ENCODE measurements at places on chromosomes 2 and 18.

- DNase-seq, result no peak
Observed at GRCh38 chr2:46471-47345, at the start of gene FAM110C. Gene FAM110C (minus strand): TSS chr2:46505. CDS start chr2:46385, 120 bp downstream.

- no peak for DNase-seq
Observed at GRCh38 chr2:1088940-1089339, 138.3 kb downstream of the SNTG2 start.

GRCh38 chr2:145258903-145259579 is 739.1 kb upstream of the ZEB2 start:
- no peak for DNase-seq

DNA sequence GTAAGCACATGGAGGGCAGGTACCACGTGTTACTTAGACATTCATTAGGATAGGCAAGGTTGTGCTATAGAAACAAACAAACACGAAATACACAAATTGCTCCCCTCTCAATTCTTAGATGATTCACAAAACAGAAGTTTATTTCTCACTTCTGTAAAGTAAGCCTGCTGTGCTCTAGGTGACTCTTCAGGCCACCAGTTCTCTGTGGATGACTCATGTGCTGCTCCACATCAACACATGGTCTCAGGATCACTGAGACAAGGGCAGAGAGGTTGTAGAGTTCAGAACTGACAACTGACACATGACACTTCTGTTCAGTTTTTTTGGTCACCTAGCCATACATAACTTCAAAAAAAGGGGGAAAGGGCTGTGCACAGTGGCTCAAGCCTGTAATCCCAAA is 70.6 kb downstream of the DAW1 start:
- DNase-seq, result peak; percentile 15

DNA sequence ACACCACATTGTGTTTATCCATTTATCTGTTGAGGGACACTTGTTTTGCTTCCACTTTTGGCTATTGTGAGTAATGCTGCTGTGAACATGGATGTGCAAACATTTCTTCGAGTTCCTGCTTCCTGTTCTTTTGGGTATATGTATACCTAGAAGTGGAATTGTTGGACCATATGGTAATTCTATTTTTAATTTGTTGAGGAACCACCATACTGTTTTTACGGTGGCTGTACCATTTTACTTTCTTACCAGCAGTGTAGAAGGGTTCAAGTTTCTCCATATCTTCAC is 23.1 kb downstream of the ANXA4 start:
- DNase-seq, result no peak

DNA sequence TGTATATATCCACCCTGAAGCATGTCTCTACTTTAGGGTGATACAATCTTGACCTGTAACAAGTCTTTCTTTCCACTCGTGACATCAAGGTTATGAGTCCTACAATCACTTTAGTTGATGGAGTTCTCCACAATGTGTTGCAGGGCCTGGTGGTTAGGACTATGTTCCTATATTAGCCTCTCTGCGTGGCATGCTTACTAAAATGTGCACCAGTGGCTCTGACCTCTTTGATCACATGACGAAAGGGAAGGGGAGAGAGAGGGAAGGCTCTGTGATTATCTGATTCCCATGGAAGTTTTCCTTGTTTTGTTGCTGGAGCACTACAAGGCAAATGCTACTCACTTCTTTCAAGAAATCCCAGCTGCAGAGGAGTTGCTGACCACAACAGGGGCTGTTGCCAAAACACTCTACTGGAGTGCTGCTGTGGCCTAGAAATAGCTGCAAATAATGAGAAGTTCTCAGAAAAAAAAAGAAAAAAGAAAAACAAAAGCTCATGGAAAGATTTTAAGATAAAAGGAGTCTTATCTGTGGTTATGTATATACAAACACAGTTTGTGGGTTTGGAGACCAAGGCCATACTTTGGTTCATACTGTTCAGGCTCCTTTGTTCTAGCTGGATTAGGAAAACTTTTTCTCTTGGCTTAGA is 272.8 kb upstream of the MMADHC start:
- DNase-seq, result no peak

DNA sequence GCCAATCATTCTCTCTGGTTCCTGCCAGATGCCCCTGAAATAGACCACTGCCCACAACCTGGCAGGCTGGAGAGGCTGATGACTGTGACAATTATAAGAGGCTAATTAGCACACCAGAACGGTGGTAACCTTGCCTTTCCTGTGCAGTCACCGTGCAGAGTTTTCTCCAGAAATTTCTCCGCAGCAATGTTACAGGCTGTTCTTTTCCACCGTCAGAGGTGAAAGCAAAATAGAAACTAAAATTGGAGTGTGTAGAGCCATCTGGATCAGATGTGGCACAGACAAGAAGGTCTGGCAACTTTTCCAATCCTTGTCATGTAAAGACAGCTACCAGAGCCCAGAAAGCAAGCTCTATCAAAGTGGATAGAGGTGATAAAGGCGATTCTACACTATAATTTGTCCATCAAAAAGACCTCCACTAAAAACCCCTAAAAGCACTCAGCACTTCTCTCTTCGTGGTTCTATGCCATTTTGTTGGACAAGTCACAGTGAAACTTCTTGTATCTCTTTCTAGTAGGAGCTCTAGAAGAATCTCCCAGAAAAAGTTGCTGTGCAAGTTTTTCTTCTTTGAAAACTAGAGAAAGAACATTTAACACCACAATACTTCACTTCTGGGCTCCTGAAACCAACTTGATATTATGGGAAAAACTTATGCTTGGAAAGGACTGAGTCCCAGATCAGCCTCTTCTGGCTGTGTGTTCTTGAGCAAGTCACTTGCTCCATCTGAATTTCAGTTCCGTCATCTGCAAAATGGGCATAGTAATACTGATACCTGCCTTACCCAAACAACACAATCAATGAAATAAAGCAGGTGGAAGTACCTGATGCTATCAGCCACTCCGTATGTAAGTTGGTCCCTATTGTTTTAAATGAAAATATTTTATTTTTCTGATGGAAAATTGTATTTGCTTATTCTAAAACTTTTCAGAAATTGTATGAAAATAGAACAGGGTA is 295.6 kb upstream of the DLGAP1 start:
- DNase-seq, result no peak

DNA sequence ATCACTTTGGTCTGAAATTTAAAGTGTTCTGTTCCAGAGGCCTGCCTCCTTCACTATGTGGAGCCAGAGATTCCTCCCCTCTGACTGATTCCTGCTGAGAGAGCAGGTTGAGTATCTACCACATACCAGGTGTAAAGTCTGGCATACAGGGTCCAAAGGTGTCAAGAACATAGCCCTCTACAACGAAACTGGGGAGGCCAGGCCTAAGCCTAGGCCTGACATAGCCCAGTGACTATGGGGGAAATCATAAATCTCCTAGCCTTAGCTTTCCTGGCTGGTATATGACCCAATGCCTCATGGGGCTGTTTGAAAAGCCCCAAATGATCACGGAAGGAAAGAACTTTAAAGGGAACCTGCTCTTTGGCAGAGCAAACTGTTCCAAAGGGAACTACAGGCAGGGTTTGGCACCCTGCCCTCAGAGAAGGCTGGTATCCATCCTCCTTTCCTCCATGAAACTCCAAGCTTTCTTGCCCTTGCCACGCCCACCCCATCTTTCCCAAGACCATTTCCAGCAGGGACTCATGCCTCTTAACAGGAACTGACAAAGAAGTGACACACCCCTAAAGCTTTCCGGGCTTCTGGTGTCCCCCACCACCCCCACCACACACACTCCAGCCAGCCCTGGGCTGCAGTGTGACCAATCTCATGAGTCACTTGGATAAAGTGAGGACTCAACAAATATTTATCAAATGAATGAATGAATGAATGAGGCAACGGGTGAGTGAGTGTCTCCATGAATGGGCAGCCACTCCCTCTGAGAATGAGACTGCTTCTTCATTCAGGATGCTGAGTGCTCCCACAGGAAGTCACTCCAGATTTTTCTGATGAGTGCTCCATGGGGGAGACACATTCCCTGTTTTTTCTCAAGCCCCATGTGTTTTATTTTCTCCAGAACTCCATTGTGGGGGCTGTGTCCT is 114.5 kb upstream of the STPG4 start:
- peak; percentile 87 for DNase-seq

- DNase-seq, result no peak
Observed at GRCh38 chr2:29530281-29530680, 391.1 kb downstream of the ALK start.

- no peak for DNase-seq
Observed at GRCh38 chr2:46862514-46862913, 53.1 kb downstream of the MCFD2 start.

DNA sequence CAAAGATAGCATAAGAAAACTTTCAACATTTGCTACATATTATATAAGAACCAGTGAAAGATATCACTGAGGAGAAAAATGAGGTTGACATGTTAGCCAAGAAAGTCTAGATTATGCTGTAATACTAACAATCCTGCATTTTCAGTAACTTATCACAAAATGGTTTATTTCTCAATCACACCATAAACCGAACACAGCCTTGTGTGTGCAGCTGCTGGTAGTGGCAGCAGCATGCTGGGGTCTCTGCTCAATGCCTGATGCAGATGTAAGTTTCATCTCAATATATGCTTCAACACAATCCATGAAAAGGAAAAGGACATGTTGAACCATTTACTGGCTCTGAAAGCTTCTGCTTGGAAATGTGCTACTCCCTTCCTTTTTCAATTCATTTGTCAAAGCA is 376.3 kb downstream of the GPD2 start:
- no peak for DNase-seq

DNA sequence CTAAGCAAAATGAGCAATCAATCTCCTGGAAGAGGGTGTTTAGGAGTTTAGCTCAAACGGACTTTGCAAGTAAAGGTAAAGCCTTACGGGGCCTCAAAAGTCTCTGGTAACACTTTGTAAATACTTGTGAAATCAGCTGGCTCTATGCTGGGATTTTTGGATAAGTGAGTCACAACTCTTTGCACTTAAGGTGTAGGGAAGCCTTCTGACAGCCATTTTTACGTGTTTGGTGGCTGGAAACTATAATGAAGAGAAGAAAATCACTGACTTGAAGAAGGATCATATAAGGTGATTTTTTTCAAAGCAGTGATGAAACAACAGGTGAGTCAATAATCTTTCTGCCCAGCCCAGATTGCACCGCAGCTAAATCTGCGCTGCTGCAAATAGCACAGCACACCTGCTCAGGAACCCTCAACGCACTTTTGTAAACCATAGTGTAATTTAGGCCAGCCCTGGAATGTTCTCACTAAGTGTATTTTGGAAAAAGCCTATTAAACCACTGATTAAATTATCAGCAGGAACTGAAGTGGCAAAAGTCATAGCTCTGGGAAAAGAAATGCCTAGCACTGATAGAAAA is 218.8 kb downstream of the AGPS start:
- no peak for DNase-seq

- DNase-seq, result no peak
Observed at GRCh38 chr2:180644709-180645108, 335.7 kb upstream of the UBE2E3 start.

GRCh38 chr2:48253301-48253700 is 276.7 kb upstream of the STON1 start:
- DNase-seq, result no peak

GRCh38 chr2:56522605-56523089 is 338.9 kb downstream of the CCDC85A start:
- no peak for DNase-seq

DNA sequence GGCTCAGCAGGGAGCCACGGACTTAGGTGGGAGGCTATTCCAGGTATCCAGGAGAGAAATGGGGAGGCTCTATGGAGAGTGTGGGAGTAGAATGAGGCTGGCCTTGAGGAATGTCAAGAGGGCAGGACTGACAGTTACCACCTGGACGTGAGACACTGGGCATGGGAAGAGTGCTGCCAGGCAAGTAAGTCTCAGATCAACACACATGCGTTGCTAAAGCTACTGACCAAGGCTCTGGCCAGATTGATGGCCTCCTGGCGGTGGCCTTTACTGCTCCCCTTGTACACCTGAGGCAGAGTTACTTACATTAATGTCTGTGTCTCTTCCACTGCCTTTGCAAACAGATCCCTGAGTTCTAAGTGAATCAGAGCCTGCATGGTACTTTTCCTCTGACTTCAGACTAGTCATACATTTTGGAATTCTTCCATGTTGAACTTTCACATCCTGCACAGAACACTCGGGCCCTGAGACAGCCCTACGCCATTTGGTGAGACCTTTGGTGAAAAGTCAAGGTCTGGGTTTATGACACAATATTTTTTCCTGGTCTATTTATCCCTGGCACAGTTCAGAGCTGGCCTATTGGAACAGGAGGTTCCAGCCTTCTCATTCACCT is 398.8 kb upstream of the TRIB2 start:
- peak; percentile 42 for DNase-seq

GRCh38 chr18:44855681-44856080 is 175.0 kb downstream of the SETBP1 start:
- no peak for DNase-seq

DNA sequence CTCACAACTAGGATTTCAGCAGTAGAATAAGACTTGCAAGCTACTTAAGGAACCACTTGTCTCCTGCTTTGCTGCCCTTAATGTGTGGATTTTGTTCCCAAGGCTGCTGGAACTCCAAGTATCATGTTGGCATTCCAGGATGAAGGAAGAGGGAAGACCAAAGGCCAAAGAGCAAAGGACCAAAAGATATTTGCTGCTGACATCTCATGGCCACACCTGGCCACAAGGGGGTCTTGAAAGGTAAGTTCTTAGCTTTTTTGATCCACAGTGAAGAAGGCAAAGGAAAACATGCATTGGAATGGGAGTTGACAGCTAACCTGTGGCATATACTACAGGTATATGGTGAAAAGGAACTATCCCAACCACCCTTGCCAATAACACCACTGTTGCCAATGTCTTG is 3.9 kb upstream of the MATN3 start:
- no peak for DNase-seq

- DNase-seq, result no peak
Observed at GRCh38 chr2:131657895-131658768, 130.4 kb downstream of the CCDC74A start.

DNA sequence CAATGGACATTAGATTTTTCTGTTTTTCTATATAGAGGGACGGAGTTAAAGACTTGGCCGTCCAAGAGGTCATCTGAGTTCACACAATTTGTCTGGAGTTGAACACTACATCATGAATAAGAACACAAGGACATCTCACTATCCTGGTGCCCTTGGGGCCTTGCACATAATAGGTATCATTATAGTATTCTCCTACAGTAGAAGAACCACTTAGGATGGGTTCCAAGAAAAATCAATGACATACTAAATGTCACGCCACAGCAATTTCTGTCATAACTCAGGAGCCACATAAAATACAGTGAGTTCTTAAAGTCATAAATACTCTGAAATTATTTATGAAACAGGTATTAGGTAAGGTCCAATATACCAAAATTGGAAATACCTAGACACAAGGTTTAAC is 154.4 kb downstream of the NCKAP5 start:
- no peak for DNase-seq

GRCh38 chr18:36770315-36770946 is 58.4 kb downstream of the TPGS2 start:
- no peak for DNase-seq

GRCh38 chr18:79754022-79754761 is 43.5 kb upstream of the KCNG2 start:
- no peak for DNase-seq

GRCh38 chr2:219296142-219296541 is 13.1 kb downstream of the PTPRN start:
- no peak for DNase-seq

GRCh38 chr18:29301048-29301447 is 1124.1 kb upstream of the CDH2 start:
- DNase-seq, result no peak

- no peak for DNase-seq
Observed at GRCh38 chr2:226337941-226338600, 461.5 kb downstream of the IRS1 start.

- peak; percentile 50 for DNase-seq
Observed at GRCh38 chr2:37767959-37768925, 96.8 kb upstream of the CDC42EP3 start.
